Esophagus muscularis mucosa (tissue), 4 donors: ENCODE measurements at places on chromosomes 11 and 22. TPM values are rescaled to one million over a fixed set of nuclear protein-coding genes. Genes with fewer than 3 reads are reported as not detected.

- H3K4me3 ChIP-seq = no peak overlapping the region
- H3K27me3 ChIP-seq = no peaks in the 10 kb centered on the region
- H3K27ac ChIP-seq = no peak overlapping the region
- no peaks in the 10 kb centered on the region for H3K36me3 ChIP-seq
Measured at GRCh38 chr11:102946237-102946636, 9.3 kb downstream of the MMP13 start.

The SYT8 gene
- total RNA-seq = not detected

- H3K4me1 ChIP-seq = no peaks in the 10 kb centered on the region
- H3K27ac ChIP-seq = no peak overlapping the region
- DNase-seq = no peak
- H3K4me3 ChIP-seq = no peak overlapping the region
- no peaks in the 10 kb centered on the region for H3K36me3 ChIP-seq
Measured at GRCh38 chr11:76284161-76284560, 77.9 kb upstream of the WNT11 start.

- H3K36me3 ChIP-seq = peaks cover 5% of the 10 kb centered on the region
- H3K4me1 ChIP-seq = no peaks in the 10 kb centered on the region
- DNase-seq = no peak
- no peaks in the 10 kb centered on the region for H3K27me3 ChIP-seq
- H3K27ac ChIP-seq = no peak overlapping the region
Measured at GRCh38 chr11:20489948-20490347, 102.4 kb downstream of the PRMT3 start.

The FJX1 gene
- 2.1 TPM for total RNA-seq

The TBX10 gene
- total RNA-seq = not detected

The GPR83 gene
- total RNA-seq = not detected

DNA sequence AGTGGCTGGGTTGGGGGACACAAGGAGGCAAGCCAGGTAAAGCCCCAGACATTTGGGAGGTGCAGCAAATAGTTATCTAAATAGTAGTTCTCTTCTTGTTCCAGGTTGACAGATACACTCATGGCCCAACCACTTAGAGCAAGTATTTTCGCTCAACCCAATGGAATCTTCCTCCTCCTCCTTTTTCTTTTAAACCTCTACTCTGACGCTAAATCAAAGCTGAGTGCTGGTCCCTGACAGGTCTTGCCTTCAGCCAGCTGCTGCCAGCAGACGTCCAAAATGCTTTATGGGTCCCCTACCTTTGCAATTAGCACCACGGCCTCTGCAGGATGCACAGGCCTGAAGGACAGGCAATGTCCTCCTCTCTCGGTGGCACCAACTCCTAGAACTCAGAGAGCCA is 558.5 kb downstream of the MIAT start:
- H3K36me3 ChIP-seq = no peaks in the 10 kb centered on the region
- H3K4me3 ChIP-seq = no peak overlapping the region
- no peak overlapping the region for H3K27ac ChIP-seq

The PANX3 gene
- not detected for total RNA-seq

GRCh38 chr11:33574331-33574730 is 126.3 kb downstream of the C11orf91 start:
- no peak for DNase-seq
- no peaks in the 10 kb centered on the region for H3K4me1 ChIP-seq
- H3K27ac ChIP-seq = no peak overlapping the region
- H3K36me3 ChIP-seq = no peaks in the 10 kb centered on the region
- H3K4me3 ChIP-seq = no peak overlapping the region

The GRIA4 gene
- total RNA-seq = not detected

GRCh38 chr11:119450590-119451326 is 27.8 kb upstream of the THY1 start:
- no peaks in the 10 kb centered on the region for H3K27me3 ChIP-seq
- no peak overlapping the region for H3K4me3 ChIP-seq
- peaks cover 10% of the 10 kb centered on the region for H3K4me1 ChIP-seq
- H3K27ac ChIP-seq = no peak overlapping the region

DNA sequence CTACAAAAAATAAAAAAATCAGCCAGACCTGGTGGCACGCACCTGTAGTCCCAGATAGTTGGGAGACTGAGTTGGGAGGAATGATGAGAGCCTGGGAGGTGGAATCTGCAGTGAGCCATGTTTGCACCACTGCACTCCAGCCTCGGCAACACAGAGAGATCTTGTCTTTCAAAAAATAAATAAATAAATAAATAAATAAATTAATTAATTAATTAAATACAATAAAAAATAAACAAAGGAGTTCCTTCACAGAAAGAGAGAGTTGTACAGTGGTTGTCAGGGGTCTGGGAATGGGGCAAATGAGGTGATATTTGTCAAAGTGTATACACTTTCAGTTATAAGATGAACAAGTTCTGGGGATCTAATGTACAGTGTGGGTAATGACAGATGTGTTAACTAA is 49.8 kb upstream of the GAB2 start:
- H3K36me3 ChIP-seq = peaks cover 38% of the 10 kb centered on the region
- H3K4me3 ChIP-seq = no peak overlapping the region
- DNase-seq = no peak
